ENCODE measurements at places on chromosomes 7 and 10. TPM values are rescaled to one million over a fixed set of nuclear protein-coding genes. Genes with fewer than 3 reads are reported as not detected.
A peak's percentile ranks its signal among the peaks of the same experiment; 100 is the strongest.

The PAX4 gene
- total RNA-seq, result not detected

- DNase-seq, result no peak
Observed at GRCh38 chr10:47176903-47177868, 122.8 kb upstream of the GDF10 start.

The RGR gene
- not detected for total RNA-seq

GRCh38 chr10:55163388-55163979, 362.5 kb upstream of the PCDH15 start:
- no peak for DNase-seq

DNA sequence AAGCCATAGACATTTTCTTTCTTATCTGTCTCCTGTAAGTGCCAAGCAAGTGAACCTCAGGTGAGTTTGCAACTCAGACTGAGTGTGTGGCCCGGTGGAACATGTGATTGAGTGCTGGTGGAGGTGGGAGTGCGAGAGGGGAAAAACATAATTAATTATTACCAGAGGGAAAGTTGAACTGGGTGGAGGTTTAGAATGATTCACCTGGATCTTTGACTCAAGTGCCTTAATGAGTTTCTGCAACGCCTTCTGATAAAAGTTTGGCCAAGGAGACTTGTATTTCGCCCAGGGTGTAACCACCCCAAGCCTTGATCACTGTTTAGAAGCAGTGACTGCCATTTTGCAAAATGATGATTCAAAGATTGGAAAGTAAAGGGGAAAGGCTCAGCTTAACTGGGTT, 513.9 kb downstream of the GATA3 start:
- DNase-seq, result no peak

The CYP3A4 gene
- total RNA-seq, result 1,005 TPM

- DNase-seq, result no peak
Observed at GRCh38 chr7:127059475-127059874, 193.3 kb downstream of the GRM8 start.

The VIPR2 gene
- total RNA-seq, result 0.28 TPM

The SND1 gene
- 152 TPM for total RNA-seq

- DNase-seq, result peak; percentile 85
Observed at GRCh38 chr7:73773700-73774517, 3.8 kb upstream of the CLDN3 start.

DNA sequence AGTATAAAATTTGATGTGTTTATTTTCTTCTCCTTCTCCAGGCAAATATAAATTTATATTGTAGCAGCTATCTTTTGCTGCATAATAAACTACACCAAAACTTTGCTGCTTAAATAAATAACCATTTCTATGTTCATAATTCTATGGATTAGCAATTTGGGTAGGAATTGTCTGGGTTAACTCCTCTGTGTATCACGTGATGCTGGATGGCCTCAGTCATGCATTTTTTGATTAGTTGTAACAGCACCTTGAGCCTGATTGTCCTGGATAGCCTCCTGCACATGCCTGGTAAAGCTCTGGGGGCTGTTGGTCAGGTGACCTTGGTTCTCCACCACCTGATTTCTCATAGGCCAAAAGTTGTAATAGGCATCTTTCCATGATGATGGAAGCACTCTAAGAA, 572.9 kb downstream of the ETV1 start:
- no peak for DNase-seq

DNA sequence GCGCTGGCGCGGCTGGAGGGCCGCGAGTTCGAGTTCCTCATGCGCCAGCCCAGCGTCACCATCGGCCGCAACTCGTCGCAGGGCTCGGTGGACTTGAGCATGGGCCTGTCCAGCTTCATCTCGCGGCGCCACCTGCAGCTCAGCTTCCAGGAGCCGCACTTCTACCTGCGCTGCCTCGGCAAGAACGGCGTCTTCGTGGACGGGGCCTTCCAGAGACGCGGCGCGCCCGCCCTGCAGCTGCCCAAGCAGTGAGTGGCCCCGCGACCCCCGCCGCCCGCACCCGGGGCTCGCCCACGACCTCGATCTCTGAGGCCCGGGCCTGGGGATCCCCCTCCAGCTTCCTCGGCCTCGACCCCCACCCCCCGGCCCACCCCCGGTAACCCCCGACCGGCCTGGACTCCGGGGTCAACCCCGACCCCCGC, 537 bp downstream of the FOXK1 start:
- peak; percentile 64 for DNase-seq

DNA sequence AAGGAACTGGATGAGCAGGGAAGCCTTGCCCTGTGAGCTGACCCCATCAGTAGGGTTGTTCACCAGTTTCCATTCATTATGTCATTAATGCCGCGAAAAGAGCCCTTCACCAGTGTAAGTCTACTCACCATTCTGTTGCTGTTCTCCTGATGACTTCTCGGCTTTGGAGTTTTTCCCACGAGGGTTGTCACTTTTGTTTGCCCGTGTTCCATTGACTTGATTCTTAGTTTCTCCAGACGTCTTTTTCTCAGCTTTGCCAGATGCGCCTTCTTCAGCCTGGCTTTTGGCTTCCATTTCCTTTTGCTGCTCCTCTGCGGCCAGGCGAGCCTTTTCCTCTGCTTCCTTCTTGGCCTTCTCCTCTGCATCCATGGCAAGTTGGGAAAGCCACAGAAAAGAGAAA, 128.8 kb downstream of the PPP1R17 start:
- DNase-seq, result no peak

- no peak for DNase-seq
Observed at GRCh38 chr10:101609481-101609880, 21.4 kb downstream of the DPCD start.

DNA sequence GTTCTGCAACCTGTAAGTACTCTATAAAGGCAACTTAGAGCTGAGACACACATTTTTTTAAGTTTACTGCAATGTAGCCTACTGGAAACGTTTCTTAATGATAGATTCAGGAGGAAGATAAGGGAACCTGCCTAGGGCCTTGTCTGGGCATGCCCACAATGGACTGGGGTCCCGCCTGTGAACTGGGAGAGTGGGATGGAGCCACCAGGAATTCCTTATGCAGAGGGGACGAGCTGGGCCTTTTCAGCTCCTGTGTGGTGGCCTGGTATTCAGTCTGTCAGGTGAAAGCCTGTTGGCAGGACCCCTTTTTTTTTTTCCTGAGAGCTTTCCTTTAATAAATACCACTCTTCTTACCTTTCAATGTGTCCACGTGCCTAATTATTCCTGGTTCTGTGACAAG, 384.4 kb upstream of the ZWINT start:
- no peak for DNase-seq

The DYDC2 gene
- total RNA-seq, result 0.48 TPM

GRCh38 chr7:27128034-27128433, 2.5 kb downstream of the HOXA4 start:
- DNase-seq, result no peak

DNA sequence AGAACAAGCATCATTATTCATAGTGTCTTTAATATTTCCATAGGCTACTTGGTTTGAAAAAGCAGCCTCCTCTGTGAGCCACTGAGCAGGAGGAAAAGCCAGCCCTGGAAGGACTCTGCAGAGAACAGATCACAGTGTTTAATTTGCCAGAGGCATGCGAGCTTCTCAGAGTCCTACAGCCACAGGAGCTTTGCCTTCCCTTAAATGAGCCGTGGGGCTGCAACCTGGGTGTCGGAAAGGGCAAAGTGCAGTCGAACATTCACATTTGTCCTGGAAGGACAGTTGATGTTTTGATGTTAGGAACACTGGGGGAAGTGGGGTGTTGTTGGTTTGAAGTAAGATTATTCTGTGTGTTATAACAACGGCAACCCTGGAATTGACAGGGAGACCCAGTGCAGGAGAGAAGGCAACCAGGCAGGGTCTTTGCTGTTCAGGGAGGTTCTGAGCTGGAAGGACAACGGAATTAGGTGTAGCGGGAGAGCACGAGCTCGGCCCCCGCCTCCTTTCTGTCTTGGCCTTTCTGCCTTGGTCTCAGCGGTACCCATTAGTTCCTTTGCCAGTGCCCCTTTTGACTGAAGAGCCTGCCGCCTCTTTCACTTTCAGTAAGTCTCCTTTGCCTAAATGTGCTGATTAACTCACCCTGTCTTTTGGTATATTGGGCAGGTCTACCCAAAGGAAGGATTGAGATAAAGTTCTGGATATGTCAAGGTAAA, 192.3 kb upstream of the PITRM1 start:
- DNase-seq, result no peak

The LEP gene
- not detected for total RNA-seq

The TLX1 gene
- 1.3 TPM for total RNA-seq

- peak; percentile 60 for DNase-seq
Observed at GRCh38 chr10:130301021-130301892, 165.1 kb downstream of the GLRX3 start.

DNA sequence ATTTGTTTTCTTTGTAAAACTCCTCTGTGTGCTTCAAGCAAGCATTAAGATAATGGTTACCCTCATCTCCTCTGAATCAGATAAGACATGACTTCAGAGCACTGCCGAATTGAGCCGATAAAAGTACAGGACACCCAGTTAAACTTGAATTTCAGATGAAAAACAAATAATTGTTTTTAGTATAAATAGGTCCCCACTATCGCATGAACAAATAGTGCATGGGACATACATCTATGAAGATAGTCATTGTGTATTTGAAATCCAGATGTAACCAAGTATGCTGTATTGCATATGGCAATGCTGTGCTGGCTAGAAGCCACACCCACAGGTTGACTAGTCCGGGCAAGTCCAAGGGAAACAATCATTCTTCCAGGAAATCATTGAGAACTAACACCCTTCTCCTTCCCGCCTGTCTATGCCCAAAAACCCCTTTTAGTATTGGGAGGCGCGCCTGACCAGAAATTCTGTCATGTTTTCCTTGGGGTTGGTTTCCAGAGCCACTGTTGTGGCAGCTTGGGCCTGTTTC, 12.6 kb upstream of the FGFR2 start:
- no peak for DNase-seq

GRCh38 chr10:28627102-28627501, 50.2 kb upstream of the BAMBI start:
- DNase-seq, result no peak

DNA sequence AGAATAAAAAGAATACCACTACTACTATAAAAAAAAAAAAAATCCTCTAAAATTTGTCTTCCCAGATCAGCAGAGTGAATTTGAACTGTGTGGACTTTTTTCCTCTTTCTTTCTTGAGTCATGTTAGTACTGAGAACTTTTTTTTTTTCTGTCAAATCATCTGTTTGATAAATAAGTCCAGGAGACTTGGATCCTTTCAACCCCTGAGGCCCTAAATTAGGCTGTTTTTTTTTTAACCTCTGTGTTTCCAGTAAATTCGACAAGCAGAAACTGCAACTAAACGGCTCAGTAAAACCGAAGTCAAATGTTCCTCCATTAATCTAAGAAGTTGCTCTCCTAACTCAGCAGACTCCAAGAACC, 2.7 kb downstream of the MAP3K8 start:
- no peak for DNase-seq
